Ammon's horn (tissue), 1 donor: ENCODE measurements at places on chromosomes 11 and 22.

GRCh38 chr11:112801817-112802088 is 159.5 kb upstream of the NCAM1 start:
- DNase-seq: no peak

DNA sequence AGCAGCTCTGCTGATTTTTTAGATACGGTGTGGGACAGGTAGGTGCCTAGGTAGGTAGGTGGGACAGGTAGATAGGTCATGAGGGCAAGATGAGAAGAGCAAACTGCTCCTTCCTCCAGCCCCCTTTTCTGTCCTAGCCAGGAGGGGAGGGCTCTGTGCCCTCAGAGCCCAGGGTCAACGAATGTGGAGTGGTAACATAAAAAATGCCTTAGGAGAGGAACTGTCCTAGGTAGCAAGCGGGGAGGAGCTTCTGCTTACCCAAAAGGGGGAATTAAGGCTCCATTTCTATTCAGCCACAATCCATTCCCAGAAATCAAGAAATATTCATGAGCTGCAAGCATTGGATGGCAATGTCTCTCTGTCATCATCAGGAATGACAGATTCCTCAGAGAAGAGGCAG is 234.8 kb downstream of the GRIK4 start:
- DNase-seq: no peak

DNA sequence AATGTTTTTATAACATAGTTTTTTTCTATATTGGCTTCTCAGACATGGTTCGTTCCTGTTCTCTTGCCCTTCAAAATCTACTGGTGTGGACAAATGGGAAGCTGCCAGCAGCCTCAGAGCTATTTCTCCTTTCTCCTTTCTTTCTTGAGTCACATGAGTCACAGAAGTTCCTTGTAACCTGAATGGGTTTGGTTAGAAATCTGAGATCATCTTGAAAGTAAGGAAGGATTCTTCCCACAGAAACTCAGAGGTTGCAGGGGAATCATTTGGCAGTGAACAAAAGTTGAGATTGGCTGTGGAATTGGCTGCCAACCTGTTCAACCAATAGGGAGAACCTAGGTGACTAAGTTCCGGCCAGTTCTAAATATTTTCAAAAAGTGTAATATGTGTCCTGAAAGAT is 12.5 kb downstream of the PLET1 start:
- DNase-seq: no peak

- no peak for DNase-seq
Observed at GRCh38 chr11:3225159-3225758, 6.6 kb upstream of the MRGPRG start.

- no peak for DNase-seq
Observed at GRCh38 chr22:17705546-17705945, 67.0 kb downstream of the BCL2L13 start.

- no peak for DNase-seq
Observed at GRCh38 chr11:10663990-10664389, 29.6 kb downstream of the IRAG1 start.

- DNase-seq: no peak
Observed at GRCh38 chr22:38481162-38481870, 13.4 kb downstream of the KDELR3 start.

- peak; percentile 82 for DNase-seq
Observed at GRCh38 chr11:126607374-126607773, 251.9 kb downstream of the ST3GAL4 start.

GRCh38 chr22:39173787-39174497 is 21.5 kb upstream of the CBX7 start:
- DNase-seq: no peak

DNA sequence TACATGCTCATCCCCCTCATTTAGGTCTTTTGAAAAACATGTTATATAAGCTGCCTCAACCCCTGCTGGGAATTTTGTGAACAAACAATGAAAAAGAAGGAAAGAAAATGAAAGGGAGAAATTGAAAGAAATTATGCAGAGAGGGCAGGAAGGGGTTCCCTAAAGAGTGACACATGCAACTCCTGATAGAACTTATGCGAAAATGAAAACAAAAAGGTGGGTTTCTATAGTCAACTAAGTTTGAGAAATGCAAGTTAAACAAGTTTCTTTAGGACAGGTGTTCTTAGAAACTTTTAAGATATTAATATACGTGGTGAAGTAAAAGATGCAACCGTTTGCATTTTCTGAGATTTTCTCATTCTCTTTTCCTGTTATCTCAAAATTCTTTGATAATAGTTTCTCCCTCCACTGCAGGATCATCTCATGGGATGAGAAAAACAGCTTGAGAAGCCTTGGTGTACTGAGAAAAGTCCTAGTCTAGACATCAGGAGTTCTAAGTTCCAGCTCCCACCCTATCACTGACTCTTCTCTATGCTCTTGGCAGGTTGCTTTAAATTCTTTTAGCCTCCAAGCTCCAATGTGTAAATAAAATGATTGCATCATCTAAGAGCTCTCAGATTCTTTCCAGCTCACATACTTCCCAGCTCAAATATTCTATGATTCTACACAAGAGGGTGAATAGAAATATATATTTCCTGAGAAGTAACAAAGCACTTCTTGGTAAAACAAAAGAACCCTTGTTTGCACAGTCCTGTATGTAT is 109.2 kb downstream of the FAM76B start:
- DNase-seq: no peak

- no peak for DNase-seq
Observed at GRCh38 chr22:47686594-47687345, 924.3 kb downstream of the TBC1D22A start.

DNA sequence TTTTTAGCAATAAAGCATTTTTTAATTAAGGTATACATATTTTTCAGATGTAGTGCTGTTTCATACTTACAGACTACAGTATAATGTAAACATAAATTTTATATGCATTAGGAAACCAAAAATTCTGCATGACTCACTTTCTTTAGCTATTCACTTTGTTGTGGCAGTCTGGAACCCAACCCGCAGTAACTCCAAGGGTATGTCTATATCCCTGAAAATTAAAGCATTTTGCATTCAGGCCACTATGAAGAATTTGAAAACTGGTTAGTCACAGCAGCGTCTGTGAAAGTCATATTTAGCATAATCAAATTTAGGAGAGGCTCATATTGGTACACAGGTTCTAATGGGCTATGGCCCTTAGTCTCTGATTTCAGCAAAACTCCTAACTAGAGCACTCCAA is 46.8 kb downstream of the BBOX1 start:
- no peak for DNase-seq
